GF-D8 (cell line): ENCODE measurements at places on chromosomes 5 and 9.

DNA sequence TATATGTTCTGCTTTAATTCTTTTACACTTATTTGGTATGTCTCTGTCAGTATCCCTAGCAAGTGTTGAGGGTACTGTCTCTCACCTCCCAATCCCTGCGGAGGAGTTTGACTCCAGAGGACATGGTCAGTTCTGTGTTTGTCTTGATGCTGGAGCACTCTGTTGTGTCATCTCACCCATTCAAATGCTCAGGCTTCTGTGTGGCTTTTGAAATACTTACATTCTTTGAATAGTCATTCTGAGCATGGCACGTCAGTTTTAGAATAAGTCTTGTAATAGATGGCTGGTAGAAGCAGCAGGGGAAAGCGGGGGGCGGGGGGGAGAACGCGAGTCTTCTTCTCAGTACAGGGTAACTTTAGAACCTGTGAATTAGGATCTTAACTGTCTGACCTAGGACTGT is 12.3 kb downstream of the MAST4 start:
- no peak for DNase-seq

DNA sequence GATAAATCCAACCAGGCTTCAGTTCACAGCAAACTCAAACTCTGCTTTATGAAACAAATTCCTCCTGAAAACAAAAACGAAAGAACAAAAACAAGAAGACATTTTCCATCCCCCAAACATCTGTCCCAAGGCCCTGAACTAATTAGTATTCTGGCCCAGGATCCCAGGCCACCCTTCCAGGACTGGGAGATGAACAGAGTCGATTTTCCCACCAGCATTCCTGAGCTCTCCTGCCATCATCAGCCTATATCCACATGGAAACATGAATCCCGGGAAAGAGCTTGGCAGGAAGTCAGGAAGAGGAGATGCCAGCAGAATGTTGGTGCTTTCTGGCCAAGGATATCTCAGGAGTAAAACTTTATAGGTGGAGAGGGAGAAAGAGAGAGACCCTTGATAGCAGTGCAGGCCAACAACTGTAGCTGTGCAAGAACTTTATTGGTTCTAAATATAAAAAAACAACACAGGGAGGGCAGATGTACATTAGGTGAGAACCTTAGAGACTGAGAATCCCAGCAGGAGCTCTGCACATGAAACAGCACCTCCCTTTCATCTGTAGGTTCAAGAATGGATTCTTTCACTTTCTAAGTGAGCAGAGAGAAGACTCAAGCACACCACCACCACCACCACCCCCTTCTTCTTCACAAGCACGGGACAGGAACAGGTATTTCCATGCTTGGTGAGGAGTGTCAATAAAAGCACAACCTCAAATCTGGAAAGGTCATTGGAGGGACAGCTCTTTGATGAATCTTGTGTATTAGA is 190.7 kb upstream of the TAS2R1 start:
- no peak for DNase-seq

DNA sequence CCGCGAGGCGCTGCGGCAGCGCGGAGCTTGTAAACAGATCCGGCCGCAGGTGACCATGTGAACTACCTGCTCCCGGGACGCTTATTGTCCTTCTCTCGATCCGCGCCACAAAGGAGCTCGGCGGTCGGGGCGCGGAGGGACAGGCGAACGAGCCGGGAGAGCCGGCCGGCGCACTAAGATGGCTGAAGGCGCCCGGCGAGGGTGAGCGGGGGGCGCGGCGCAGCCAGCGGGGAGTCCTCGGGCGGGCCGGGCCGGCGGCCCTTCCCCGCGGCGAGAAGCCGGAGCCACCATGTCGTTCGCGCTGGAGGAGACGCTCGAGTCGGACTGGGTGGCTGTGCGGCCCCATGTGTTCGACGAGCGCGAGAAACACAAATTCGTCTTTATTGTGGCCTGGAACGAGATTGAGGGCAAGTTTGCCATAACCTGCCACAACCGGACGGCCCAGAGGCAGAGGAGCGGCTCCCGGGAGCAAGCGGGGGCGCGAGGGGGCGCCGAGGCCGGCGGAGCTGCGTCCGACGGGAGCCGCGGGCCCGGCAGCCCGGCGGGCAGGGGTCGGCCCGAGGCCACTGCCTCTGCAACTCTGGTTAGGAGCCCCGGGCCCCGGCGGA is 535 bp downstream of the JMY start:
- DNase-seq = no peak

DNA sequence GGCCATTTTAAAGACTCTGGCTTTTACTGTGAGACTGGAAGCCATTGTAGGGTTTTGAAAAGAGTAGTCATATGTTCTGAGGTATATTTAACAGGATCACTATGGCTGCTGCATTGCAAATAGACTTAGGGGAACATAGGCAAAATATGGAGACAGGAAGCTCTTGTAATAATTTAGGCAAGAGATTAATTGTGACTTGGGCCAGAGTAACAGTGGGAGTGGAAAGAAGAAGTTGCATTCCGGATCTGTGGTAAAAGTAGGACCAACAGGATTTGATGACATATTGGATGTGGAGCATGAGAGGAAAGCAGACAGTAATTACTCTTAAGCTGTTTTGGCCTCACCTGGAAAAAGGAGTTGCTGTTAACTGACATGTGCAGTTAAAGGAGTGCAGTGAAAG is 85.6 kb downstream of the SMIM15 start:
- DNase-seq = no peak

DNA sequence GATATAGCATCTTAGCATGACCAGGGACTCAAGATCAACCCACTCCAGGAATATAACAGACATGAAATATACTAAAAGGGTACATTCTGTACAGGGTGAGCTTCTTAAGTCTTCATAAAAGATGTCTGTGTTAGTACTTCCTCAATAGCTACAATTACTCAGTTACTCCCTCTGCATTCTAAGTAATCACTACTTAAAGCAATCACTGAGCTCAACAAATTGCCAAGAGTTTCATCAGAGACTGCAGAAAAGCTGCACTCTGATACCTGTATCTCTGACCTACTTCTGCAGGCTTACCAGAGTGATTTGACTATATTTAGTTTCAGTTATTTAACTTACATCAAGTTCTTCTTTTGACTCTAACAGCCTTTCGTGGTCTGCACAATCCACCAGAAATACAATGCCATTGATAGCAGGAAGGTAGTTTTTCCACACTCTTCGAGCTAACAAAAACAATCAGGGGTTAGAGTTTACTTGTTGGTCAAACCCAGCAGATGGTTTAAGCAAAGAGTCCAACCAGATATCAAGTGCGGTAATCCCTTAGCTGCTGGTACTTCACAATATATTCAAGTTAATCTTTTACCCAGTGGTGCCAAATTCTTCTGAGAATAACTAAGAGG is 23.3 kb downstream of the SAR1B start:
- DNase-seq = no peak

- no peak for DNase-seq
Observed at GRCh38 chr5:20524991-20525529, 537.1 kb upstream of the CDH18 start.

DNA sequence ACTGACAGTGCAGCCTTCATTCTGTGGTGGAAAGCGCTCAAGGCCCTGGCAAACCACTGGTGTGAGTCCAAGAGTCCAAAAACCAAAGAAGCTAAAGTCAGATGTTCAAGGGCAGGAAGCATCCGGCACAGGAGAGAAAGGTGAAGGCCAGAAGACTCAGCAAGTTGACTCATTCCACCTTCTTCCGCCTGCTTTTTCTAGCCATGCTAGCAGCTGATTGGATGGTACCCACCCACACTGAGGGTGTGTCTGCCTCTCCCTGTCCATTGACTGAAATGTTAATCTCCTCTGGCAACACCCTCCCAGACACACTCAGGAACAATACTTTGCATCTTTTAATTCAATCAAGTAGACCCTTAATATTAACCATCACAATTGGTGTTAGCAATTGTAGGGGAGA is 296.1 kb downstream of the NDUFS4 start:
- DNase-seq = no peak

GRCh38 chr5:601771-602465 is 10.2 kb upstream of the CEP72 start:
- no peak for DNase-seq

GRCh38 chr9:109451311-109452025 is 46.6 kb downstream of the PTPN3 start:
- DNase-seq = no peak

DNA sequence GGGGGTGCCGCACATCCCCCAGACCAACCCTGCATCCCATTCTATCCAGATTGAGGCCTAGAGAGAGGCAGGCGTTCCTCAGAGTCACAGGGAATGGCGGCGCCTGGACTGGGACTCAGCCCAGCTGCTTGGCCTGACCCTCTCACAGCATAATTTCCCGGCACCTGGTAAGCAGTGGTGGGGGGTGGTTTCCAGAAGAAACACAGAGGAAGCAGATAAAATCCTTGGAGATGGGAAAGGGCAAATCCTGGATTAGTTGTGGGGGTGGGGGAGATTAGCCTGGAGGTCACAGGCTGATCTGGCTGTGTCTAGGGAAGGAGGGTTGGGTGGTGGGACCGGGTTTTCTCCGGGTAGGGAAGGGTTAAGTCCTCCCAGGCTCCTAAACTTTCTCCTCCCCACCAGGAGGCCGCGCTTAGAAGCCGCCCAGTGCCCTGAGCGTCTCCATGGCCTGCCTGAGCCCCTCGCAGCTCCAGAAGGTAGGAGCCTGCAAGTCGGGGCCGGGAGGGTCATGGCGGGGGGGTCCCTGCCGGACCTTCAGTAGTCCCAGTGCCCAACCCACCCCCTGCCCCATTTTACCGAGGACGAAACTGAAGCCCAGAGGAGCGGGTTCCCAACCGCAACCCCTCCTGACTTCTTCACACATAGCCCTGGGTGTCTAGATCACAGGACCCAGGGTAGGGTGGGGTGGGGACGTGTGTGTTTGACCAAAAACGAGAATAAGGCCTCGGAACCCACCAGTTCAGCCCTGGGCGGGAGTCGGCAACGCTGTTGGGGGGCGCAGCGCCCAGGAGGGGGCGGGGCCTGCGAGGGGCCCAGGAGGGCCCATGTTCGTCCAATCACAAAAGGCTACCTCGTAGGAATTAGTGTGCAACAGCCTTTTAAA is 1.3 kb downstream of the PHYHD1 start:
- DNase-seq = no peak

DNA sequence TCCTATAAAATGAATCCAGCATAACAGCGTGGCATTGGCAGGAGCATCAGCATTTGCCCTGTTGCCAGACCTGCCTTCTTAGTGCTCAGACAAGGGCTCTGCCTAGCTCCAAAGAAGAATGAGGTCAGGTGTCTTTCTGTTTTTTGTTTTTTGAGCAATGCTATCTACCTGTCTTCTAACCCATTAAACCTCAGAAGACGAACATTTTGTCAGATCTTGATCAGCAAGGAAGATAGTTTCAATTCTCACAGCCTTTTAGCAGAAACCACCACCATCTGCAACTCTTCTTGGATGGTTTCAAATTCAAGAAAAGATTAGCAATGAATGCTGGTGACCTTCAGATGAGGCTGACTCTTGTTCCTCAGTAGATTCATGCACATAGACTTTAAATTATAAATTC is 103.5 kb upstream of the IQGAP2 start:
- no peak for DNase-seq

- no peak for DNase-seq
Observed at GRCh38 chr5:93723005-93723404, 18.4 kb downstream of the POU5F2 start.

DNA sequence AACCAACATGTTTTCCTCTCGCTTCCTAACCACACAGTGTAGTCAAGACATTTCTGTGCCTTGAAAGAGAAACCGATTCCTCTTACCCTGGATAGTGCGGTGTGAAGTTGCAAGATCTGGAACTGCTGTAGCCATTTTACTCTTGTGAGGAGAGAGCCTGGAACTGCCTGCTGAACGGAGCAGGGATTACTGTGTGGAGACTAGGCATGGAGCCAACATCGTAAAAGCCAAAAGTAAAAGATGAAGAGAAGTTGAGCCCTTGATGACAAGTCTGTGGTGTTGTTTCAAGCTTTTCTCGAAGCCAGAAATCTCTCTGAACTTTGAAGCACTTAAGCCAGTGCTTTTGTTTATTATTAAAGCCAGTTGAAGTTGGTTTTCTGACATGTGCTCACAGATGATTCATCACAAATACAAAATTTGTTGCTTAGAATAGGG is 110.1 kb upstream of the GRIN3A start:
- DNase-seq = no peak

- DNase-seq = no peak
Observed at GRCh38 chr5:67120032-67120431, 76.6 kb downstream of the CD180 start.

- DNase-seq = no peak
Observed at GRCh38 chr5:142506756-142507155, 179.1 kb downstream of the FGF1 start.

GRCh38 chr9:126722252-126722921 is 82.5 kb upstream of the ZBTB43 start:
- DNase-seq = no peak

- no peak for DNase-seq
Observed at GRCh38 chr5:127867022-127867783, 164.0 kb downstream of the CCDC192 start.

- DNase-seq = no peak
Observed at GRCh38 chr5:134242146-134242545, 16.3 kb upstream of the PPP2CA start.

- DNase-seq = no peak
Observed at GRCh38 chr9:117344892-117345660, 69.8 kb downstream of the ASTN2 start.

DNA sequence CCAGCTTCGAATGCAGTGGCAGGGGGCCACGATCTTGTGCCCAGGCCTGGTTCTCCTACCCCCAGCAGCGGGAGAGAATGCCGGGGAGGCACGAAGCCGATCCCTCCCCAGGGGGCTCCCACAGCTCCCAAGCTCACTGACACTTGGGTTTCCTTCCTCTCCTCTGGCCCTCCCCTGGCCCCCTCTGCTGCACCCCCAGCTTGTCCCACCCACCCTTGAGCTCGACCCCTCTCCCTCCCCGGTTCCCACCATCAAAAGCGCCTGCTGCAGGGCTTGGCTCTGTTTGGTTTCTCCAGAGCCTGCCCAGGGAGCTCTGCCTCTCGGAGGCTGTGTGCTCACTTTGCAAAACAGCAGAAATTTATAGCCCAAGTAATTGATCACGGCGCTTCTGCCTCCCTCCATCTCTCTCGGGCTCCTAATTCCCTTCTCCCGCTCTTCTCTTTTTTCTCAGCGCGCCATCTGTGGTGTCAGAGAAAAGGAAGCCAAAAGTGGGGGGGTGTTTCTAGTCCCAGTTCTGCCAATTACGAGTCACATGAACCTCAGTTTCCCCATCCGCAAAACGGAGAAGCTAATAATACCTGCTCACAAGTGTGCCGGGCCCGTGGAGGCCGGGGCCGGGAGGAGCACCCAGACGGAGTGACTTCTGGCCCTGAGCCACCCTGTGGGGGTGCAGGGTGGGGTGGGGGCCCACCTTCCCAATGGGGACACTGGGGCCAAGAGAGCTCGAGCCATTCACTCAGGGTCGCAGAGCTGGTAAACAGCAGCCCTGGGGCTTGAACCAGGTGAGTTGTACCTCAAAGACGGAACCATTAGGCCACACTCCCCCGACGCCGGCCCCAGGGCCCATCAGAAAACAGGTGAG is 141.2 kb upstream of the IER5L start:
- DNase-seq = no peak

GRCh38 chr9:23258569-23258968 is 567.5 kb downstream of the ELAVL2 start:
- DNase-seq = no peak

DNA sequence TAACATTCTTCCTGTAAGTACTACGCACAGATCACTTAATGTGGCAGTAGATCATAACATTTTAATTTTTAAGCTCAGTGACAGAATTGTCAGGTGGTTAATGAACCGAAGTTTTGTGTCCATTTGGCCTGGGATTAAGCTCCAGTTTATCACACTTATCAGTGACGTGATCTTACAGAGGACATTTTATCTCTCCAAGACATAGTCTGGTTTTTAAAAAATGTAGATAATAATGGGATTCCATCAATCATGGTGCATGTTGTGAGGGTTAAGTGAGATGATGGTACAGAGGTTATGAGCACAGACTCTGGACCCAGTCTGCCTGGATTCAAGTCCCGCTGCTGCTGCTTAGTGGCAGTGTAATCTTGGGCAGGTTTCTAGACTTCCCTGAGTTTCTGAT is 66.0 kb upstream of the ZFAND5 start:
- DNase-seq = no peak
